ENCODE measurements at places on chromosomes 4 and X.

DNA sequence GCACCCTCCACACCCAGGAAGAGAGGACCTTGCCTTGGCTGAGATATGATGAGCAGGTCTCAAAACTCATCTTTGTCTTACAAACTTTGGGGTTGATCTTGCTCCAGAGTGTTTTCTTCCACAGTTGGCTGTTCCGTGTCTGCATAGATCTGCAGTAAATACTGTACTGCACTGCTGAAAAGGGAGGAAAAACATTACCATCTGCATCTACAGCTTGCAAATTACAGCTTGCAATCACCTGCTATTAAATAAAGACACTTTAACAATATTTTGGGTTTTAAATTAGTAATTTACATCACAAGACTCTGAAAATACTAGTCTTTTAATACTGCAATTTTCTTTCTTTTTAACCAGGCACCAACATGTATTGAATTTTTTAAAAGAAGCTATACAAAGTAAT lies 499.5 kb downstream of the STIM2 start:
- no peak for DNase-seq

DNA sequence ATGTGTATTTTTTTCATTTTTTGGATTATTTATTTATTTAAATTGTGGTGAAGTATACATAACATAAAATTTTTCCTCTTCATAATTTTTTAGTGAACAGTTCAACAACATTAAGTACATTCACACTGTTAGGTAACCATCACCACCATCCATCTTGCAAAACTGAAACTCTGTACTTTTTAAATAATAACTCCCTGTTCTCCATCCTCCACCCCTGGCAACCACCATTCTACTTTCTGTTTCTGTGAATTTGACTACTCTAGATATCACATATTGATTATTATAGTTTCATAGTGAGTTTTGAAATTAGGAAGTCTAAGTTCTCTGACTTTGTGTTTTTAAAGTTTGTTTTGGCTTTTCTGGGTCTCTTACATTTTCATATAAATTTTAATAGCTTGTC lies 89.3 kb upstream of the STX18 start:
- no peak for DNase-seq

GRCh38 chr4:54542540-54543041 lies 115.2 kb upstream of the KIT start:
- DNase-seq = no peak

GRCh38 chrX:15914486-15914885 lies 59.9 kb upstream of the AP1S2 start:
- no peak for DNase-seq

GRCh38 chr4:144313370-144313769 lies 172.9 kb upstream of the GYPA start:
- DNase-seq = no peak

DNA sequence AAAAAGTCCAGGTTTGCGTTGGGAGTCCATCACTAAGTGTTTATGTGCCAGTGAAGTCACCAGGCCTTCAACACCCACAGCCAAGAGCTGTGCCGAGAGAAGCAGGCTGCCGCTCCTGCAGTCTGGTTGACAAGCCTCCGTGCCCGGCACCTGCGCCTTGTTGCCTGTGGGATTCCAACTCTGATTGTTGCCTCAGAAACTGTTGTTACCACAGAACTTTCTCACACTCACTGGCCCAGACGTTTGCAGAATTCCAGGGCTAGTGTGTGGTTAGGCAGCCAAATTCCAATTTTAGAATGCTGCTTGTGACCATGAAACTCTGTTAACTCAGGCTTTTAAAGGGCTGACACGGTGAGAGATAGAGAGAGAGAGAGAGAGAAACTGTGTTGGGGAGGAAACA lies 119.5 kb upstream of the LIMCH1 start:
- peak; percentile 45 for DNase-seq

GRCh38 chr4:3486541-3487540 lies 23.7 kb downstream of the DOK7 start:
- no peak for DNase-seq

DNA sequence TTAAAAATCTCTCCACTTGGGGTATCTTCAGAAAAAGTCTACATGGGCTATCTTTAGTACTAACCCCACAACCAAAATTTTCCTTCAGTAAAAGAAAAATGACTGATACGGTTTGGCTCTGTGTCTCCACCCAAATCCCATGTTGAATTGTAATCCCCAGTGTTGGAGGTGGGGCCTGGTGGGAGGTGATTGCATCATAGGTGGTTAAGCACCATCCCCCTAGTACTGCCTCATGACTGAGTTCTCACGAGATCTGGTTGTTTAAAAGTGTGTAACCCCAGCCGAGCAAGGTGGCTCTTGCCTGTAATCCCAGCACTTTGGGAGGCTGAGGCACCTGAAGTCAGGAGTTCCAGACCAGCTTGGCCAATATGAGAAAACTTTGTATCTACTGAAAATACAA lies 66.8 kb downstream of the USP46 start:
- no peak for DNase-seq

DNA sequence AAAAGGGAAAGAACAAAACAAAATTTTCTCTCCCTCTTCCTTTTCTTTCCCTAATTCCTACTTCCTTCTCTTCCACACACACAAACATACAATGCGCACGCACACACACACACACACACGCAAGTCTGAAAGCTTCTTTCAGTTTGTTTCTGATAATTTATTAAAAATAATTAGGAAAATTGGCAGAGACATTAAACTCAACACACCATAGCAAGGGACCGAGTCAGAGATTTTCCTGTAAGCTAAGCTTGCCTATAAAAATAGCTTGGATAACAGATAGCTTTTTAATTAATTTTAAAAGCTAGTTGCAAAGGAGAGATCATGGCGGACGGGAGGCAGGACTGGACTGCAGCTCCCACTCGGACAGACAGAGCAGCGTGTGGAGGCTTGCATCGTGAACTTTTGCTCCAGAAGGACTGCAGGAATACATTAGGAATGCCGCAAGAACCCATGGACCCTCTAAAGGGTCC lies 92.6 kb upstream of the MAPK10 start:
- no peak for DNase-seq

GRCh38 chr4:6420972-6421371 lies 51.4 kb downstream of the PPP2R2C start:
- DNase-seq = no peak
